ENCODE measurements at places on chromosomes 16 and 17.

DNA sequence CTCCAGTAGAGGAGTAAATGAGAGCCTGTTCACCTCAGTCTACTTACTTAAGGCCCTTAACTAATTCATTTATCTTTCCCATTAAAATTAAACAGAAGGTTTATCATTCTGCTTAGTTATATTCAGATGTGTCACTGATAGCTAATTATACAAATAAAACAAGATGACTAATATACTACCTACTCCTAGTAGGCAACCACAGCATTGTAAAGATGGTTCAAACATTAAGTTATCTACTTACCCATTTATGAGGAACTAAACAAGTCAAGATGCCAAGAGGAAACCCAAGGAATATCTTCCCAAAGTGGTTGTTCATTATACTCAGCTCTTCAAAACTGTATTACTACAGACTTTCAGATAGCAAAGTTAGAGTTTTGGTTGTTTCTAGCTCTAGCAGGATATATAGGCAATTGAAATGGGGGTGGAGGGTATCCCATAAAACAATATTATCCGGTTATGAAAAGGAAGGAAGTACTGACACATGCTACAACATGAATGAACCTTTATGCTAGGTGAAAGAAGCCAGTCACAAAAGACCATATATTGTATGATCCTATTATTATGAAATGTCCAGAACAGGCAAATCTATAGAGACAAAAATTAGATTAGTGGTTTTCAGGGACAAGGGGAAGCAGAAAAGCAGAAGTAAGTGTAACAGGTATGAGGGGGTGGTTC, 56.5 kb downstream of the SPAG9 start:
- peak; percentile 19 for DNase-seq

GRCh38 chr17:34613064-34614019, 34.0 kb downstream of the TMEM132E start:
- DNase-seq, result no peak

DNA sequence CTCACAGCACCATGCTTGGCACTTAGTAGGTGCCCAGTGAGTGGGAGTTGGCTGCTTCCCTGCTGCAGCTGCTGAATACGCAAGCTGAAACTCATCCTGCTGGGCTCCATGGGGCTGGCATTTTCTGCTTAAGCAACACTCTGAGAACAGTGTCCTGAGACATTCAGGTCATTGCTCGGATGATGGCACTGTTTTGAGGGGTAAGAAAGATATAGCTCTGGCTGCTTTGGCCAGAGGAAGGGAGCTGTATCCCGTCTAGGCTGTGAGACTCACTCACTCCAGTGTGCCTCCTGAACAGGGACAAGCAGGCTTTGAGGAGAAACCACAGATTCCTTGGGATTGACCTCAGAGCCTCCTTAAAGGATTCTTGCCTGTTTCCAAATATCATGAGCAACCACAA, 120.5 kb downstream of the CLEC16A start:
- no peak for DNase-seq

GRCh38 chr17:39110435-39111136, 40.9 kb downstream of the PLXDC1 start:
- DNase-seq, result no peak

GRCh38 chr16:85057212-85057889, 29.8 kb downstream of the KIAA0513 start:
- DNase-seq, result no peak

DNA sequence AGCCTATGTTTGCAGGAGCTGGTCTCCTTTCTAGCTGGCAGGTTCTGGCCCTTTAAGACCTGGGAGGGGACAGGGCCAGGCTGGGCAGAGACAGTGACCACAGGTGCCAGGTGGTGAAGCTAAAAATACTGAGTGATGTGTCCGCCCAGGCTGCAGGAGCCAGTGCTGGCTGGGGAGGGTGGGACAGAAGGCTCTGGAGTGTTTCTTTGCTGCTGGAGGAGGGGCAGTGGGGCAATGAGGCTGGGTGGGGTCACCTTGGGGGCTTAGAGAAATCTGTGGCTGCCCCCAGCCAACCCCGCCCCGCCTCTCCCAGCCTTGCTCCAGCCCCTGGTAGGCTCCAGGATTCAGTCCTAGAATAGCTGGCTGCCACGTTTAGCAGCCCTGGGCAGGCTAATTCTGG, 30.4 kb upstream of the SBK1 start:
- no peak for DNase-seq

GRCh38 chr17:4482338-4483011, 16.2 kb upstream of the SPNS2 start:
- DNase-seq, result no peak

DNA sequence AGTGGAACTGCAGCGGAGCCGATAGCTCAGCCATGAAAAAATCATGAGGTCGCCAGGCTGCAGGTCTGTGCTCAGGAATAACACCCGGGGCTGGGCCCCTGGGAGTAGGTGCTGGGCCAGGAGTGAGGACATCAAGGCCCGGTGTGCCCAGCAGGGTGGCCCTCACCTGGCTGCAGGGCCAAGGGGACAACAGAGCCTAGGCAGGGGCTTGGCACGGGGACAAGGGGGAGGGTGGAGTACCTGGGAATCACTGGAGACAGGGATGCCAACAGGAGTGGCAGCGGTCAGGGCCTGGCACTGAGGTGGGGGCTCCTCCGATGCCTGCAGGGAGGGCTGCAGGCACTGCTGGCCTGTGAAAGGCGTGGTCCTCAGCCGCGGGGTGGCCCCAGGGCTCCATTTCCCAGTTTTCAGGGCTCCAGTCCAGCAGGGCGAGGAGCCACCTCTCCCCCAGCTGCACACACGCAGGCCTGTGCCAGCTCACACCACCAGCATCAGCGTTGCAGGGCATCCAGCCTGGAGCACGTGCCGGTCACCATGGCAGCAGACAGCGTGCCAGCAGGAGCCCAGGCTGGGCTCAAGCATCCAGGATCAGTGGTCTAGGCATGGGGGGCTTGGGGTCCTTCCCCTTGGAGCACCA, 4.7 kb upstream of the FSCN2 start:
- no peak for DNase-seq

GRCh38 chr17:73643001-73643851, 1.0 kb downstream of the SDK2 start:
- DNase-seq, result peak; percentile 14

- no peak for DNase-seq
Observed at GRCh38 chr16:1158456-1159324, 5.8 kb downstream of the CACNA1H start.

GRCh38 chr17:7716901-7717755, at the start of gene DNAH2:
TSS of gene DNAH2 (plus strand) at chr17:7717744. CDS start at chr17:7719735, 1,991 bp downstream.
- peak; percentile 52 for DNase-seq

- peak; percentile 61 for DNase-seq
Observed at GRCh38 chr17:58710948-58711552, 18.6 kb downstream of the RAD51C start.

- no peak for DNase-seq
Observed at GRCh38 chr17:50211249-50212120, 10.1 kb upstream of the COL1A1 start.

GRCh38 chr17:50021681-50022370, 26.8 kb upstream of the DLX3 start:
- no peak for DNase-seq

GRCh38 chr17:65166787-65167186, 29.6 kb downstream of the RGS9 start:
- no peak for DNase-seq

DNA sequence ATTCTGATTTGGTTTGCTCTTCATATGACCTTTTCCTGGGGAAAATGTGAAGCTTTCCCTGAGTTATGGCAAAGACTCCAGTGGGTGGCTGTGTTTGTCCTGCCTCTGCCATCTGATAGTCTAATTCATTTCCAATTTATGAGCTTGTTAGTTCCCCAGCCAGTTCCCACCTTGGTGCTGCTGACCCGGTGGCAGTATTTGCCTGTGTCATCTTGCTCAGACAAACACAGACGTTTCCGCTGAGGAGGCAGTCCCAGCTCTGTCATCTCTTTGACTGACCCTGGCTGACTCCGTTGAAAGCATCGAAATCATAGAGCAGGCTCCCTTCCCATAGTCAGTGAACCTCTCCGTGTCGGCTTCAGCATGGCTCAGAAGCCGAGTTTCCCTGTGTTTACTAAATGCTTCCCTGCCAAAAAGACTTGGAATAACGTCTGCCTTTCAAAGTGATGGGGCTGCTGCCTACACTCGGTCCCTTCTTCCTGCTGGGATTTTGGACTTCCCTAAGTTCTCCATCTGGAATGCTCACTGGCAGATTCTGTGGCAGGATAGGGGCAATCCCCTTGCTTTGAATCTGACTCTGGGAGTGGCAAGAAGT, 538.3 kb downstream of the NPIPA7 start:
- no peak for DNase-seq

DNA sequence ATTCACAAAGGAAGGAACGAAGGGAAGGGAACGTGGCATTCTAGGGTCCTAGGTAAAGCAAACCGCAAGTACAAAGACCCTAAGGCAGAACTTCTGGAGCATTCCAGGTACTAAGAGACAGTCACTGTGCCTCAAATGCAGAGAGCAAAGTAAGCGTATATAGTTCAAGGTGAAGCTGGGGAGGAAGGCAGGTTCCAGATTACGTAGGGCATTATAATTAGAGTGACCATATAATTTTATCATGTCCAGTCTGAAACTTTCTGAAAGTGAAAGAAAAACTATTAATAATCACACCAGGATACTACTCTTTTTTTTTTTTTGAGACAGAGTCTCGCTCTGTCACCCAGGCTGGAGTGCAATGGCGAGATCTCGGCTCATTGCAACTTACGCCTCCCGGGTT, 25.7 kb downstream of the METTL16 start:
- no peak for DNase-seq

GRCh38 chr16:86151239-86151851, 252.4 kb downstream of the IRF8 start:
- DNase-seq, result no peak

GRCh38 chr17:52536489-52536888, 378.0 kb upstream of the CA10 start:
- DNase-seq, result no peak

DNA sequence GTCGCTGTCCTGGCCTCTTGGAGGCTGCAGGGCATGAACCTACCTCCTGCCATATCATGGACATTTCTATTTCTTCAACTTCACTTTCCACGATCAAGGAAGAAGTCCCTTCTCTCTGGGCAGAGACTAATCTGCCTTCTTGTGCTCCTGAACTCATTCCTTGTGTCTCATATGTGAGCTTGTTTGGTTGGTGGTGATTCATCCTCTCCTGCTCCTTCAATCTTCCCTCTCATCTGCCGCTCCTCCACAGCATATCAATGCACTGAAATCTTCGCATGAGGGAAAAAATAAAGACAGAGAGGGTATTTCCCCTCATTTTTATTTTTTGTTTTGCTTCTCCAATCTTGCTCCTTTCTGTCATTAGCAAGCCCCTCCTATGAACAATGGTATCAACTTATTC, 571.7 kb upstream of the GOT2 start:
- no peak for DNase-seq

DNA sequence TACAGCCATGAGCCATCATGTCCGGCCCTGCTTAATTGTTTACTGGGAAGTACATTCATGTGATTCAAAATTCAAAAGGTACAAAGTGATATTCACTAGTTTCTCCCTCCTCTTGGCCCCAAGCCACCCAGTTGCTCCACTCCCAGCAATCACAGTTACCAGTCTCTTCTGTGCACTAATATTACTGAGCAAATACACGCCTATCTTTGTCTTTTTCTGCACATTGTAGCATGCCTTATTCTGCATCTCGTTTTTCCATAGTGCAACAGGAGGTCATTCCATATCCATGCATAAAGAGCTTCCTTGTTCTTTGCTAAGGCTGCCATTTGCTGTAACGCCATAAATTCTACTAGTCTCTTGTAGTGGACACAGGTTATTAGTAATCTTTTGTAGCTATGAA, 2.2 kb upstream of the ALOX15 start:
- DNase-seq, result no peak

GRCh38 chr17:41610965-41611640, 1.5 kb downstream of the KRT16 start:
- DNase-seq, result no peak

DNA sequence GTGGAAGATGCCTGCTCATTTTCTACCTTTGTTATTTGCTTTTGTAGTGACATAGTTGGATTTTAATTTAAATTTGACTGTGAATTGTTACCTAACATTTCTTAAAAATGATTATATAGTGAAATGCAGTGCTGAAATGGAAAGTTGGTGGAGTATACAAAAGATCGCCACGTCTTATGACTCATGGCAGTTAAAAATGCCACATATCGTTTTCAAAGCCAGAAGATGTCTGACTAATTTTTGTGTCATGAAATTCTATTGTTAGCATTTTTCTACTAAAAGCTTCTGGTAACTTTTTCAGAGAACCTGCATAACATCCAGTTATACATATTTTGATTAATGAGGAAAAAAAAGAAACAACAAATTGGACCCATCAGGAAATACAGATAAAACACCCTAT, 20.6 kb downstream of the MAP2K4 start:
- DNase-seq, result peak; percentile 43

- peak; percentile 33 for DNase-seq
Observed at GRCh38 chr17:44820631-44821212, 9.4 kb downstream of the GJC1 start.

GRCh38 chr16:4426021-4426684, 485 bp downstream of the DNAJA3 start:
- DNase-seq, result peak; percentile 52

DNA sequence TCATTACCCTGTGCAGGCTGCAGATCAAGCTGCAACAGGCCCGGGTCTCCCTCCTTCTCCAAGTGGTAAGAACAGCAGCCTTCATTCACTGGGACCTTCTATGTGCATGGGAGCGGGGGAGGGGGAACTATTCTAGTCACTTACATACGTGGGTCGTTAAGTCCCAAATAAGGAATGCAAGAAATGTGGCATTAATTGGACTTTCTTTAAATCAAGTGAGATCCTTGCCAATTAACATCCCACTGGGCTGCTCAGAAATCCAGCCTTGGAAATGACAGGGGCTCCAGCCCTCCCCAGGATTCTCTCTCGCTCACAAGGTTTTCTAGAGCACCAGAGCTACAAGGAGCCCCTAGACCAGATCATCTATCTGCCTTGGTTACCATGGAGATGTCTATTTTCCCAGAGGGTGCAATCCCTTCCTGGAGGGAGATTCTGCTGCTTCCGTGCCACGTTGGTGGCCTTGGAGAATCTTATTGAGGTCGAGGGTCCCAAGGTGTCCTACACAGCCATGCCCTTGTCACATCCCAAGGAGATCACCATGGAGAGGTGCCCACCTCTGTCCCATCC, 5.2 kb upstream of the EIF1 start:
- no peak for DNase-seq

DNA sequence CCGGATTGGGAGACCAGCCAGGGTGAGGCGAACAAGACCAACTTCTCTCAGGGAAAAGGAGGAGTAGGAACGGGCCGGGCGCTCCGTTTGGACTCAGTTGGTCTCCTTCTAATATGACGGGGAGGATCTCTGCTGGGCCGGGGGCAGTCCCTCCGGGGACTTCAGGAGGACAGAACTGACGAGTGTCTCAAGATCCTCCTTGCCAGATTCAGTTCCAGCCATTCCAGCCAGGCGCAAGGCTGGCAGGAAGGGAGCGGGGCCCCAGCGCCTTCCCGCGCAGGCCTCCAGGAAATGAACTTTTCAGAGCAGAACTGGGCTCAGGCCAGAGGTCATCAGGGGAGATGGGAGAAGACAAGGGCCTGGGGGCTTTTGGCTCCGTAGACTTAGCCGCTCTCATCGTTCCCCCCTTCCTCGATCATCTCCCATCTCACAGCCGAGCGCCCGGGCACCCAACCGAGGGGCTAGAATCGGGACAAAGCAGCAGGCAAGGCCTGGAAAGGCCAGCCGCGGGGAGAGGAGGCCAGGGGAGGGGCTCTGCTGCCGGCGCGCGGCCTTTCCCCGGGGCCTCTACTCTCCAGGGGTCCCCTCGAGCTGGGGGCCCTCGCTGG, 1.6 kb downstream of the ZNF423 start:
- DNase-seq, result no peak

- DNase-seq, result no peak
Observed at GRCh38 chr17:65054602-65055001, 1.9 kb downstream of the GNA13 start.
